Astrocyte of the spinal cord (primary cell): ENCODE measurements at places on chromosomes 13 and 19.

GRCh38 chr13:20903164-20903475 is 574 bp upstream of the XPO4 start:
- no peak for DNase-seq

DNA sequence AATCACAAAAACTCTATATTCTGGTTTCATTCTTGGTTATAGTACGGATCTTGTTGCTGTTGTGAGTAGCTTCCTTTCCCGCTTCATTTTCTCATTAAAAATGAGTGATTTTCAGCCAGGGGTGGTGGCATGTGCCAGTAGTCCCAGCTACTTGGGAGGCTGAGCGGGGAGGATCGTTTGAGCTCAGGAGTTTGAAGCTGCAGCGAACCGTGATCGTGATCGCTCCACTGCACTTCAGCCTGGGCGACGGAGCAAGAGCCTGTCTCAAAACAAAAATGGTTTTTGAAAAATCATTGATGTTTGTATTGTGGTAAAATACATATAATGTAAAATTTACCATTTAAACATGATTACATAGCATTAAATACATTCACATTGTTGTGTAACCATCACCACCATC is 71.6 kb upstream of the TM9SF2 start:
- no peak for DNase-seq

GRCh38 chr13:114124921-114125320 is 7.5 kb downstream of the RASA3 start:
- DNase-seq, result peak; percentile 80

DNA sequence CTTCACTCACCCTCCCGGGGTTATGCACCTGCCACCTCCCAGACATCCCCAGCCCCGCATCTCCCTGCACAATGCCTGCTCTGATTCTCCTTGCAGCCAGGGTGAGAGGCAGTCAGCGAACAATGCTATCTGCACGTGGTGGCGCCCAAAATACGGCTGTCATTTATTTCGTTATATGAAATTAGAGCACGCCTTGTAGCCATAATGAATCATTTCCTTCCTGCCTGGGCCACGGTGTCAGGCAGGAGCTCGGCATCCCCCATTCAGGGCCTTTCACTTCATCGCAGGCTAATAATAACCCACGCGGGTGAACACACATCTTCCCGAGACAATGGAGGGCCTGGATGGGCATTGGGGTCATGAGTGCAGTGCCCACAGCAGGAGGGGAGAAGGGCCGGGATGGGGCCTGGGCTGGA is 143.8 kb upstream of the ZNF507 start:
- DNase-seq, result no peak

- no peak for DNase-seq
These were observed 682.6 kb upstream of the SGCG start for GRCh38 chr13:22497991-22498780.

GRCh38 chr19:8397271-8397670 is 7.1 kb downstream of the RAB11B start:
- no peak for DNase-seq

DNA sequence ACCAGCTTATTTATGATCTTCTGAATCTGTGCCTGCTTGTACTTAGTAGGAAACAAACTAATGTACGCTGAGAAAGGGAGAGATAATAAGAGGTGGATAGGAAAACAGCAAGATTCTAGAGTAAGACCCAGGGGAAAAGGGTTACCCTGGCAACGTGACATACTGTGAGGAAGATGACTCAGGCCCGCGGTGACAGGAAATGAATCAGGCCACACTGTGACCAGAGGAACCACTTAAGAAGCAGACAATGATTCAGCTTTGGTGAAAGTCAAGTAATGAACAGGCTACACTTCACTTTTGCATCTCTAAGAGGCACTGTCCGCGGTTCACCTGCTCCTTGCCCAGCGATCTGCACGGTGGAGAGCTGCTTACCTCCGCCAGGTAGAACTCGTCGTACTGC is 158.2 kb downstream of the NALCN start:
- peak; percentile 95 for DNase-seq

DNA sequence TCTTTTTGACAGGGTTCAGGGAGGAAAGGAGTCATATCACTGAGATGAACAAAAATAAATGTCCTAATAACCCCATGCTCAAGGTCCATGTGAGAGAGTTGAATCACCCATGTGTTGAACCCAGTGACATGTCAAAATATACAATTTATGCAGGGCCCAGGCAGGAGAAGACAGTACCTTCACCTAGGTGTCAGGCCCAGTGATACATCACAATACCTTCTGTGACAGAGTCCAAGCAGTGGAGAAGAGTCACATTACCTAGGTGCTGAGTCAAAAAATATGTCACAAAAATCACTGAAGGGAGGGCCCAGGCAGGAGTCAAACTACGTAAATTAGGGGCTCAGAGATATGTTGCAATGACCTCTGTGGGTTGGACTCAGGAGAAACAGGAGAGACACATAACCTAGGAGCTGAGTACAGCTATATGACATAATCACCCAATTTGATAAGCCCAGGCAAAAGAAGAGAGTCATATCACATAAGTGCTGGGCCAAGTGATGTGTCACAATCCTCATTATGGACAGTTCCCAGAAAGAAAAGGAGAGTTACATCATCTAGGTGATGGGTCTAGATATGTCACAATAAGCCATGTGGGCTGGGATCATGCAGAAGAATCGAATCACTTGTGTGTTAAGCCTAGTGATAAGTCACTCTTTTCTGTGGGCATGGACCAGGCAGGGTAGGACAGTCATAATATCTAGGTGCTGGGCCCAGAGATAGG is 13.8 kb upstream of the ZNF724 start:
- no peak for DNase-seq

DNA sequence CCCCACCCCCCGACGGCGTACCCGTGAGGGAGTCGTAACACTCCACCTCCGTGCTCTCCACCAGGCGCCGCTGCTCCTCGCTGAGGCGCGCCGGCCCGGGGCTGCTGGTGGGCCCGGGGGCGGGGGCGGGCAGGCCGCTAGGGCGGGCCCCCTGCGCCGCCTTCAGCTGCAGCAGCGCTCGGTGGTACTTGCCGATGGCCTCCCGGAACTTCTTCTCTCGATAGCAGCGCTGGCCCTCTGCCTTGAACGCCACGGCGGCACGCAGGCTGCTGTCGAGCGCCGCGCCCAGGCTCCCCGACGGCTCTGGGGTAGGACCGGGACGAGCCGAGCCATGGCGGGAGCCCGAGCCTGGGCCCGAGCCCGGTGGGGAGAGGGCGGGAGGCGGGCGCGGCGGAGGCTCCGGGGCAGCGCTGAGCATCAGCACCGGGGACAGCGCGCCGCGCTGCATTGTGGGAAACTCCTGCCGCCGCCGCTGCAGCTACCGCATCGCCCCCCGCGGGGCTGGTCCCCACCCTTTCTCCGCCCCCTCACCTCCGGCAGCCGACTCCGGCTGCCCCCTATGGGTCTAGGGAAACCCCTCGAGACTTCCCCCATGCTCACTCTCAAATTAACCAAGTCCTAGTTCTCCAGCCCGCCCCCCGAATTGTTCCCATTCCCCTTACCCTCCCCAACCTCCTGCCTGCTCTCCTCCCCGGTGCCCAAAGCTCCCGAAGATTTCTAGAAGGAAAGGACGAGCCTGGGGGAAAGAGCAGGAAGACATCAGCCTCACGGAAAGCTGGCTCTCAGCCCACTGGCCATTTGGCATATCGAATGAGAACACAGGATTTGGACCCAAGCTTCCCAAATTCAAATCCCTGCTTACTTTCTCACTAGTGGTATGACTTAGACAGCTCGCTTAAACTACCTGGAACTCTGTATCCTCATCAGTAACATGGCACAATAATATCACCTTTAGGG is at the start of gene TTC9B:
Gene TTC9B, minus strand, starts transcription at position 451 of the 957 bp plus-strand sequence. Its CDS starts 3 bp downstream, at position 448.
- DNase-seq, result no peak

DNA sequence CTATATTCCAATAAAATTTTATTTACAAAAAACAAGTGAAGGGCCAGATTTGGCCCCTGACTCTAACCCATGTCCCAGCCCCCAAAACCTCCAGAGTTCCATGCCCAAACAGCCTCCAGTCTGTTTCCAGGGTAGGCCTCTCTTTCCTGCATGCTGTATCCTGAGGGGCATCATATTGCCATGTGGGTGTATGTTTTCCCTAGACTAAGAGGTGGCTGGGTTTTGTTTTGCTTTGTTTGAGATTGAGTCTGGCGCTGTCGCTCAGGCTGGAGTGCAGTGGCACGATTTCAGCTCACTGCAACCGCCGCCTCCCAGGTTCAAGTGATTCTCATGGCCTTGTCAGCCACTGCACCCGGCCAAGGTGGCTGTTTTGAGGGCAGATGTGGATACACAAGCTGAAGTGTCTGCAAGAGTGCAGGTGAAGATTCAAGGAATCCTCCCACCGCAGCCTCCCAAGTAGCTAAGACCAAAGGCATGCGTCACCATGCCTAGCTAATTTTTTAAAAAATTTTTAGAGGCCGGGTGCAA is 23.6 kb upstream of the LSM14A start:
- DNase-seq, result no peak

DNA sequence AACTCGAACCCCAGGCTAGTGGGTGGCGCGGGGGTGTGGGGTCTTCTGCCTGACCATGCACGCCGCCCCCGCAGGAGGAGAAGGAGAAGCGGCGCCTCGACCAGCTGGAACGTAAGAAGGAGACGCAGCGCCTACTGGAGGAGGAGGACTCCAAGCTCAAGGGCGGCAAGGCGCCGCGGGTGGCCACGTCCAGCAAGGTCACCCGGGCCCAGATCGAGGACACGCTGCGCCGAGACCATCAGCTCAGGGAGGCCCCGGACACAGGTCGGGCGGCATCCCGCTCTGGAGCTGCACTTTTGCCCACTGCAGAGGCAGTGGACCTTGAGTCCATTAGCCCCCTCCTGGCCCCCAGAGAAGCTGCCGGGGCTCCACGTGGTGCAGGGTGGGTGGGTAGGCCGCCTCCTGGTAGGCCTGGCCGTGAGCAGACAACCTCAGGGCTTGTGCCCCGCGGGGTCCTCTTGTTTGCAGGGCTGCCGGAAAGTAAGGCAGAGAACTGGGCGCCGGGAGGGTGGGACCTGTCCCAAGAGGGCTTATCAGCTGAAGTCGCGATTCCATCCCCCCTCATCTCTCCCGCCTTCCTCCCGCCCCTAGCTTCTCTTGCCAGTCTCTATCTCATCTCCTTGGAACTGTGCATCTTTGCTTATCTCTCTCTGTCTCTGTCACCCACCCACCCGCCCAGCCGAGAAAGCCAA is 9.9 kb downstream of the CCDC124 start:
- DNase-seq, result no peak

GRCh38 chr19:5251096-5252065 is 89.2 kb downstream of the PTPRS start:
- DNase-seq, result no peak

- peak; percentile 9 for DNase-seq
These were observed 25.7 kb upstream of the TPTE2 start for GRCh38 chr13:19586904-19587634.

DNA sequence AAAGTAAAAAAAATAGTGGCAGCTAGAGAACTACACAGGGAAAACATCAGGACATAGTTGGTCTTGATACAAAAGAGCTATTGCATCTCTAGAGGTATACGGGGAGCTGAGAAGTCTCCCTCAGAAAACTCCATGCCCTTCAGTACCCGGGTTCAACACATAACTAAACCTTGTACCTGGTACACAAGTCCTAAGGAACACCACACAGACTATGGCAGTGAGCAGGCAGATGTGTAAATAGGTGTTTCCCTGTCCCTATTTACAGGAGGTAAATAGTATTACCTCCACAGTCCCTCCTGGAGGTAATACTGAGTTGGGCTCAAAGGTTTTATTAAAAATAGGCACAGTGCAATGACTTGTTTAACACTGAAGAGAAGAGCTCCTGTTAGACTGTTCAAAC is 5.9 kb downstream of the FGF14 start:
- DNase-seq, result no peak

- no peak for DNase-seq
These were observed 38.4 kb upstream of the TCF3 start for GRCh38 chr19:1690699-1691307.

DNA sequence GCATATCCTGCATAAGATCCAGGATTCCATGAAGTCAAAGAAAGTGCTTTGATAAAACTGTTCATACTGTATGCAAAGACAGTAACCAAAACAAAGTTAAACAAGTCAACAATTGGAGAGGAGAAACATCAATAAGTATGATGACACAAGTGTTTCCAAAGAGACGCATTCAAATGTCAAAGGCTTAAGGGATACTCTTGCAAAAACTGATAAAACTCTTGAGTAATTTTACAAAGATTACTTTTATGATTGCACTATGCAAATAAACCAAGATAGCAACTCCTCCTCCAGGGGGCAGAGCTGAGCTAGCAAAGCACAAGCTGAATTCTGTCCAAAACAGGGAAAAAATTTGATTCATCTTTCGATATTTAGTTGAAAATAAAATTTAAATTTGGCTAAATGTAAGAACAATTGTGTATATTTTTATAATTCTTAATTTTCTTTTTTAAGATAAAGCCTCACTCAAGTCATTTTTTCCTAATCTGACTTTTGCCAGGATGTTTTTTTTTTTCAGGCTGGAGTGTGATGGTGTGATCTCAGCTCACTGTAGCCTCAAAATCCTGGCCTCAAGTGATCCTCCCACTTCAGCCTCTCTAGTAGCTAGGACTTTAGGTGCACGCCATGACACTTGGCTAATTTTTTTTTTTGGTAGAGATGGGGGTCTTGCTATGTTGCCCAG is 84.0 kb downstream of the MZT1 start:
- DNase-seq, result peak; percentile 44

- DNase-seq, result no peak
These were observed 4.8 kb downstream of the PDX1 start for GRCh38 chr13:27924529-27925141.

DNA sequence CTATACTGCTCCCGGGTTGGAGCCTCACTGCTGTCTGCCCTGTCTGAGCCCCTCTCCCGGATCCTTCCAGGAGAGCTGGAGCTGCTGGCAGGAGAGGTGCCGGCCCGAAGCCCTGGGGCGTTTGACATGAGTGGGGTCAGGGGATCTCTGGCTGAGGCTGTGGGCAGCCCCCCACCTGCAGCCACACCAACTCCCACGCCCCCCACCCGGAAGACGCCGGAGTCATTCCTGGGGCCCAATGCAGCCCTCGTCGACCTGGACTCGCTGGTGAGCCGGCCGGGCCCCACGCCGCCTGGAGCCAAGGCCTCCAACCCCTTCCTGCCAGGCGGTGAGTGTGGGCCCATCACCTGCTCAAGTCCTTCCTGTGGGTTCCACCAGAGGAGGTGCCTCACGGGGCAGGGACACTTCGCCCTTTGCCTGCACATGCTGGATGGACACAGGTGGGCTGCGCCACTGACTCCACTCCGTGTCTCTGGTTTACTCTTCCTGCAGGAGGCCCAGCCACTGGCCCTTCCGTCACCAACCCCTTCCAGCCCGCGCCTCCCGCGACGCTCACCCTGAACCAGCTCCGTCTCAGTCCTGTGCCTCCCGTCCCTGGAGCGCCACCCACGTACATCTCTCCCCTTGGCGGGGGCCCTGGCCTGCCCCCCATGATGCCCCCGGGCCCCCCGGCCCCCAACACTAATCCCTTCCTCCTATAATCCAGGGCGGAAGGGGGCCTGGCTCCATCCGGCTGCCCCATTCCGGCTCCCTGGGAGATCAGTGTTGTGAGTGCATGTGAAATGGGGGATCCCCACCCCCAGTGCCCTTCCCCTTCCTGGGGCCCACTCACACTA is 19.8 kb downstream of the EPN1 start:
- DNase-seq, result no peak
